Esophagus squamous epithelium (tissue), 5 donors: ENCODE measurements at places on chromosomes 11 and 22. TPM values are rescaled to one million over a fixed set of nuclear protein-coding genes. Genes with fewer than 3 reads are reported as not detected.

- peaks cover 33% of the 10 kb centered on the region for H3K4me1 ChIP-seq
- peak overlapping the region; percentile 88 for H3K27ac ChIP-seq
- H3K27me3 ChIP-seq: no peaks in the 10 kb centered on the region
- H3K36me3 ChIP-seq: no peaks in the 10 kb centered on the region
- no peak overlapping the region for H3K4me3 ChIP-seq
Measured at GRCh38 chr22:42683578-42684283, 34.5 kb upstream of the CYB5R3 start.

Gene APOL5
- total RNA-seq: not detected

GRCh38 chr22:38193580-38193979, 8.2 kb upstream of the MAFF start:
- H3K4me3 ChIP-seq: no peak overlapping the region
- no peaks in the 10 kb centered on the region for H3K4me1 ChIP-seq
- H3K27ac ChIP-seq: no peak overlapping the region
- DNase-seq: no peak

DNA sequence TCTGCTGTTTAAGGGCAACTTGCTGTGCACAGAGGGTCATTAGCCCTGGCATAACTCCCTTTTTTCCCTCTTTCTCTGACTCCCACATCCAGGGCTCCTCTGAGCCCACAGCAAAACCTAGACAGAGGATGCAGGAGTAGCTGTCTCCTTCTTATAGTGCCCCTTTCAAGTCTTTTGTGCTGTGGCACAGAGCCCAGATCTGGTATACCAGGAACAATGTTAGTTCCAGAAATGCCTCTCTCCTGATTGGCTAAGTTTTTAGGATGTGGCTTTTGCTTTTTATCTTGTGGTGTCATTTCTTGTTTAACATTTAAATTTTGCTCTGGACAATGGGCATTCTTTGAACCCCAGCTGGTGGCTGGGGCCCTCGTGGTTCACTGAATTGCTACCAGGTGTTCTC, 25.6 kb upstream of the RRM1 start:
- H3K36me3 ChIP-seq: peaks cover 70% of the 10 kb centered on the region
- H3K27ac ChIP-seq: no peak overlapping the region
- no peaks in the 10 kb centered on the region for H3K27me3 ChIP-seq
- H3K4me1 ChIP-seq: peaks cover 75% of the 10 kb centered on the region
- no peak overlapping the region for H3K4me3 ChIP-seq

- no peaks in the 10 kb centered on the region for H3K4me1 ChIP-seq
Measured at GRCh38 chr11:86337227-86337626, 35.2 kb downstream of the HIKESHI start.

DNA sequence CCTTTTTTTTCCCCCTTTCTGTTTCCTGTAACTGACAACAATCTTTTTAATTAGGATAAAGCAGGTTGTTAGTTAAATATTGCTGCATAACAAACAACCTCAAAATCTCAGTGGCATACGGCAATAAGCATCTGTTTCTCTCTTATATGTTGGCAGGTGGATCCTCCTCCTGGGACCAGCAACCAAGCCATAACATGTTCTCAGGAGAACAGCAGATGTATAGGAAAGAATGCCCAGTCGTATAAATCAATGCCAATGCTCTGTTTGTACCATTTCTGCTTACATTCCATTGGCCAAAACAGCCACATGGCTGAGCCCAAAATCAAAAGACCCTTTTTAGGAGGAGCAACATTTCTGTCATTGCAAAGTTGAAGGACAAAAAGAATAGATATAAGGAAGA, 445.7 kb downstream of the AASDHPPT start:
- H3K4me3 ChIP-seq: no peak overlapping the region
- H3K27me3 ChIP-seq: no peaks in the 10 kb centered on the region
- H3K4me1 ChIP-seq: no peaks in the 10 kb centered on the region
- H3K36me3 ChIP-seq: no peaks in the 10 kb centered on the region

DNA sequence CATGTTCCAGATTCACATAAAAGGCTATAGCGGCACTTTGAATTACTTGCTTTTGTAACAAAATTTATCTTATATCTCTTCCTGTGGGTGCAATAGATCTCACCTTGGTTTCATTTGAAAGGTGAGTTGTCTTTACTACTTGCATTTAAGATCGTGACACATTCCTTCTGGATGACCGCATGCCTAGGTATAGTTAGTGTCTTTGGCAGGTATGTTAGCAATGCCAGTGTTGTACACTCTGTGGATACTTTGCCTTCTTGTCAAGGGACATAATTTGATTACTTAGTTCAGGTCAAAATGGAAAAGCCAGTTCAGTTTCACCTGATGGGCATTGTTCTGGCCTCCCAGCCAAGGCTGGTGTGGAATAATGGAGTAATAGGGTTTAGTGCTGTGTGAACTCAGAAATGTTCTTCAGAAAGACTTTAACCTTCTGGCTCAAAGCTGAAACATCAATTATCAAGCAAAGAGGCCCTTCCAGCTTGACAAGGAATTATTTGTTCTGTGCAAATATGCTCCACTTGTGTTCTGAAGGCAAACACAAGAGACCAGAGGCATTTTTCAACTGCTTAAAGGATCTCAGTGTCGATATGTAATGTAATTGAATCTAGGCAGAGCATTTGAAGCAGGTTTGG, 64.6 kb downstream of the AMOTL1 start:
- peaks cover 10% of the 10 kb centered on the region for H3K36me3 ChIP-seq
- no peak overlapping the region for H3K27ac ChIP-seq
- H3K4me3 ChIP-seq: no peak overlapping the region
- no peaks in the 10 kb centered on the region for H3K4me1 ChIP-seq
